ENCODE measurements at places on chromosomes 5 and 9. TPM values are rescaled to one million over a fixed set of nuclear protein-coding genes. Genes with fewer than 3 reads are reported as not detected.

DNA sequence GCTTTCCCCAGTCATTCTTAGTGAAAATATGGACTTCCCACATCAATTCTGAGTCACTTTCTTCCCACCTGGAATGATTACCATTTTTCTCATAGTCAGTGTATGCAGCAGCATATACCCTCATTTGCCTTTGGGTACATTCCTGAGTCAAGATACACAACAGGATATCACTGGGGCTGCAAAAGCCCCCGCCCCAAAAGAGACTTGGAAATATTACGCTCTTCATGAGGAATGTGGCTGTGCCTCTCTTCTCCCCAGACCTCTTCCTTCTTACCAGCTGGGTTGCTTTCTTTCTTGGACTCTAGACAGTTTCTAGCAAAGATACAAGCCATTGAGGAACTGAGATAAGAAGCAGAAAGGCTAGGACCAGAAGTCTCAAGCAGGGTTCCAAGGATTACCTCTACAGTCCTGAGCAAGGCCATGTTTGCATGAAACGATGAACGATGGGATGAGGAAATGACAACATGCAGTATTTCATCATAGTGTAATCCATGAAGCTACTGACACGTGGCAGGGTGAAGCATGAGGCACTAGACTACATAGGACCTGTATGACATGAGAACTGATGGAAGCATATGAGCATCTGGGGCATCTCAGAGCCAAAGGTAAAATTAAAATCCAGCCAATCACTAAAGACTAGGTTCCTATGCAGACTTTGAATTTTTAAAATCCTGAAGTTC, 218.1 kb downstream of the RAB3C start:
- no peak for DNase-seq

The TPPP gene
- total RNA-seq = 0.10 TPM

DNA sequence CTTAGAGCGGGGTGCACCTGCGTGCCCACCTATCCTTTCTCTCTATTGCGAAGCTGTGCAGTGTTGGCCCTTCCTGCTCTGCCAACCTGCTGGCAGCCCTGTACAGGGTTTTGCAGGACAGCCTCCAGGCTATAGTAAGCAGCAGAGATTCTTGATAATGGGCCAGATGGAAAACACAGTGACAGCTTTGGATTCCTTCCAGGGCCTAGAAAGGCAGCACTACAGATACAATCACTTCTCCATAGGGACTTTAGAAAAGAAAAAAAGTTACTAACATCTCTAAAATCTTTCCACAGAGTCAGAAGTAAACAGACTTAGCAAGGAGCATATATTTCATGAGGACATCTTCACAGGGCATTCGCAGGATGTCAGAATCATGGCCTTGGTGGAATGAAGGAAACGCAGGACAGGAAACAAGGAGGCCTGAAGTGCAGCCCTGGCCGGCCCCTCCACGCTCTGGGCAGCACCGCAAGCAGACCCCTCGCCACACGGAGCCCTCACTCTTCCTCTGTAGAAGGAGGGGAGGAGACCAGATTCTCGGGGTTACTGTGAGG, 172.1 kb upstream of the GAS1 start:
- peak; percentile 73 for DNase-seq

- no peak for DNase-seq
Observed at GRCh38 chr5:169037466-169037865, 263.5 kb downstream of the SLIT3 start.

DNA sequence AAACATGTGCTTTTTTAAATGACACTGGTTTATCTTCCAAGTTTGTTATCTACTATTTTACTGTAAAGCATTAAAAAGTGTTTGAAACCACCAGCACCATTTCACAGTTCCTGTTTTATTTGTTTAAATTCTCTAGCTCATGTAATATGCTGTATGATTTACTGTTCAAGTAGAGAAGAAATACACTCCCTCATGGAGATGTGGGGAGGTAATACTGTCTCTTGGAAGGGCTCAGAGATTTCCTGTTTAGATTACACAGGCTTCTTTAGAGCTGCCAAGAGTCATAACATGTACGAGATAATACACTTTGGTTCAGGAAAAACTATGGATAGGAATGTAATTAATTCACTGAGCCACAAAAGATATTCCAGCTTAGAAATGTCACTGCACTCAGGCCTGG, 135.0 kb upstream of the CCDC152 start:
- no peak for DNase-seq

DNA sequence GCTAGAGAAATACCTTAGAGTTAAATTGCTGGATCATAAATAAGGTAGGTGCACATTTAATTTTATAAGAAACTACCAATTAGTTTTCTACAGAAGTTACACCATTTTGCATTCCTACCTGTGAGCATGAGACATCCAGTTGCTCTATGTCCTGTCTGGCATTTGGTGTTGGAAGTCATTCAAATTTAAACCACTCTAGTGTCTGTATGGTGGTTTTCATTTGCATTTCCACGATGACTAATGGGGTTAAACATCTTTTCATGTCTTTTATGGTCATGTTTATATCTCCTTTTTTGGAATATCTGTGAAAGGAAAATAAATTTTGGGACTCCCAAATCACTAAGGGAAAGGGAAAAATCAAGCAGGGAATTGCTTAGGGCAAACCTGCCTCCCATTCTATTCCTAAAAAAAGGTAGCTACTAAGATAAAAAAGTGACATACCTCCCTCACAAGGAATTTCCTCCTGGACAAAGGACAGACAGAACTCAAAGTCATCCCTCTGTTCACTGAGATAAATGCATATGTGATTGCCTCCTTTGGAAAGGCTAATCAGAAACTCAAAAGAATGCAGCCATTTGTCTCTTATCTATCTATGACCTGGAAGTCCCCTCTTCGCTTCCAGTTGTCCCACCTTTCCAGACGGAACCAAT, 31.6 kb upstream of the ADCY2 start:
- DNase-seq = no peak

DNA sequence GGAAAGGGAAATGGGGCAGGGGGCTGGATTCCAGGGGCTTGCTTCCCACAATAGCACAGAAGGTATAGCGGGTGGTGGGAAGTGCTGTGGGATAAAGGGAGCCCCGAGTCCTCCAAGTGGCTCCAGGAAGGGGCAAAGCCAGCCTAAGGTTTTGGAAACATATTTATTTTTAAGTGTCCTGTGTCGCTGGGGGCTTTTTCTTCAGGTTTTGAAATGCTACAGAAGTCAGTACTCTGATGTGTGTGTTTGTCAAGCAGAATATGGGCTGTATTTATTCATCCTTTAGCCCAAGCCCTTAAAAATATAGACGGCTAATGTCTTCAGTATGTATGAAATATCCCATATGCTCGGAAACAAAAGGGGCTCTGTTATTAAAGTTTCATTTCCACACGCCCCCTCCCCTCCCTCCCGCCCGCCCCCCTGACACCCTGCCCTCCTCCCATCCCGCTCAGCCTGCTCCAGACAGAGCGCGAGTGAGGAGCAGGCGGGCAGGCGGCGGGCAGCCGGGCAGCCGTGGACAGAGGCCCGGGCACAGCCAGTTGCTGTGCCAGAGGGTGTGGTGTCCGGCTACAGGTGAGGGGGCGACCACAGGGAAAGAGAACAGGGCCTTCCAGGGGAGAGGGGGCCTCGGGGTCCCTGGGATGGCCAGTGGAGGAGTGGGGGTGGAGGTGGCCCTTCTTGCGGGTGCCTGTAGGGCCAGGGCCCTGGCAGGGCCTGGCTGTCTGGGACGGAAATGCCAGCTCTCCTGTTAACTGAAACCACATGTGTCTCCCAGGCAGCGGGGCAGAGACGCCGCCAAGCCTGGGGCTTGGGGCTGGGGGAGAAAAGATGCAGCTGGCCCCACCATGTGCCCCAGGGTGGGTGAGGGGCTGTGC, 39.6 kb upstream of the SYNPO start:
- no peak for DNase-seq

DNA sequence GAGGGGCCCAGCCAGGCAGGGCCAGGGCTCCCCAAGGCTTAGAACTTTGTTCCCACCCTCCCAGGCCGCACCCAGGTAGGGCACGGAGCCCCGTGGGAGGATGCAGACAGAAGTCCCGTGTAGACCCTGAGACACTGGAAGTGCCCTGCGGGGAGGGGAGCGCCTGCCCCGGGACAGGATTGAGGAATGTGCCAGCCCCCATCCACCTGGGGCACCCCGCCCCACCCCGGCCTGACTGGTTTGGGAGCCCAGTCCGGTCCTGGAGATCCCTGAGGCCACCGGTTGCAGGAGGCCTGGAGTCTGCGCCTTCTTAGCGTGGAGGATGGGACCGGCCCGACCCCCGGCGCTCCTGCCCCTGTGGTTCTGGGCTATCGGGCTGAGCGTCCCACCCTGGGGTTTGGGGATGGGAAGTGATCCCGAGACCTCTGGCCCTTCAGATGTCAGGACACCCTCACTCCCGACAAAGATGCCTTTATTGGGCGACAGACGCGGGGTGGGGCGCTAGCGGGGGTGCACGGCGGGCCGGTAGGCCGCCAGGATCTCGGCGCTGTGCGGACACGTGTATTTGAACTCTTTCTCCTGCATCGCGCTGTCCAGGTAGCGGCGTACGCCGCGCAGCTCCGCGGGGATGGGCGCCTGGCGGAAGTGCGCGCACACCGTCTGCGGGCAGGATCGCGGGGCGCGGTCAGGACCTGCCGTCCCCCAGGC, 2.0 kb downstream of the CLIC3 start:
- no peak for DNase-seq

DNA sequence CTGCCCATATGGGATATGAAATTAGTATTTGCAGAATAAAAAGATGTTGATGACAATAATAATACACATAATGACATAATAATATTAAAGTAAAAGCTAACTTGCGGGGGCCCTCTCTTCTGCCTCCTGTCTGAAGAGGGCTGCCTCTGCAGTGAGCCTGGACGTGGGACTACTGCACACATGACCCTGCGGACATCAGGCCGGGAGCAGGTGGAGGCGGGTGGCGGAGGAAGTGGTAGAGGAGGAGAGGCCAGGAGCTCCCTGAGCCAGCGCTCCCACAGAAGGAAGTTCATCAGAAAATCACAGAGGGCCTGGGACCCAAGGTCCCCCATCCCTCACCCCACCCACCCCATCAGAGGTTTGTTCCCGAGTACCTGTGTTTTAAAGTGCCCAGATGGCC, 60.5 kb downstream of the ROPN1L start:
- no peak for DNase-seq

- no peak for DNase-seq
Observed at GRCh38 chr5:176548967-176549444, at the start of gene CDHR2. Gene CDHR2, plus strand, starts transcription at chr5:176549342. Its CDS starts 16,011 bp downstream, at chr5:176565353.

DNA sequence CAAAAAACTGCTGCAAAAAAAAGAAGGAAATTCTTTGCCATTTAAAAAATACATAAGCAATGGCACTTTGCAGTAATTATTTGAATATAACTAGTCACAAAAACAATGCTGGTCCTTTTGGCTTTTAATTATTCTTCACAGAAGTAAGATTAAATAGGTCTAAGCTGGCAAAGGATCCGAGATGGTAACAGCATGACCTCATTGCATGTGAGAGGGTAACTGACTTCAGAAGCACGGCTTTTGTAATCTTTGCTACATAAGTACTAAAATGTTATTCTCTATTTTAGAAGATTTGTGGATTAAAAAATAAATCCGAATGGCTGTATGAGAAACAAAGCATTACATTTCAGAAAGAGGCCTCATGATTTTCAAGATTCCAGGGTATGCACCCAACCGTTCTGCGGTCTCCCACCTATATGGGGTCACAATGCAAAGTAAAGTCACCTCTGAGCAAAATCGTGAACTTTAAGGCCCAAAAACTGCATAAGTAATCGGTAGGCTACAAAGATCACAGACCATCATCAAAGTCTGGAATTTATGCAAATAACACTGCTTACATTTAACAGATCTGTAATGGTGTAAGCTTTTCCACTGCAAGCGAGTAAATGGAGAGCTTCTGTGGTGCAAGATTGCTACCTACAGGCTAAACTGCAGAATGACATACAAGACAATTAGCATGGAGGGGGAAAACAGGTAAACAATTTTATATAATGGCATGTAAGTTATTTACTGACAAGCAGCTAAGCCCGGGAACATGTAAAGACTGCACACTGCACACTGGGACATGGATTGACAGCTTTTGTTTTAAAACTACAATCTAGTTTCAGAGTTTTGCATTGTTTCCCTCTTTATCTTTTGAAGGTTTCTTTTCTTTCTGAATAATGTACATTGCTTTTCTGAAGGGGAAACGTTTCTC, 231.6 kb downstream of the SLF1 start:
- DNase-seq = peak; percentile 46

DNA sequence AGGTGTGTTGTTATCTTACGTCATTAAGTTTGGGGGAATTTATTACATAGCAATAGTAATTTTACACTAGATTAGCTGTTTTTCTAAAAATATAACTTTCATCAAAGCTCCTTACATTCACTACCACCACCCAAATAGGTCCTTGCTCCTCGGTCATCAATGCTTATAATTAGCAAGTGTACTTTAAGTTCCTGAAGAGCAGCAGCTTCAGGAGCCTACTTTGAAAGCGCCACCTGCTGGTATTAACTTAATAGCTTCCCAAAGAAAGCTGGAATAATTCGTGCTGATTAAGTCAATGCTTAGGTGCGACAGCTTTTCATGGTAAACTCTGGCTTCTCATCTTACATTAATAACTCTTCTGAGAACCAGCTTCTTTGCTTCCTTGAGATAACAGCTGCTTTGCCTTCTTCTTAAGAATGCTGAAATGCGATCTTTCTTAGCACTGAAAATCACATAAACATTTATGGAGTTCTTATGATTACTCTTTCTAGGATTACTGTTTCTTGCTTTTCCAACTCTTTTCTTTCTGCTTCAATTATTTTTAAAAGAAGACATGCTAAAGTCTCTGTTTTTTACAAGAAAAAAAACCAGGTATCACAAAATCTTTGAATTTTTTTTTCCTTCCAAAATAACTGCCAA, 10.0 kb upstream of the C5 start:
- DNase-seq = peak; percentile 69

Measured in myocyte (in vitro differentiated cells).